ENCODE measurements at places on chromosomes 3 and 15.

DNA sequence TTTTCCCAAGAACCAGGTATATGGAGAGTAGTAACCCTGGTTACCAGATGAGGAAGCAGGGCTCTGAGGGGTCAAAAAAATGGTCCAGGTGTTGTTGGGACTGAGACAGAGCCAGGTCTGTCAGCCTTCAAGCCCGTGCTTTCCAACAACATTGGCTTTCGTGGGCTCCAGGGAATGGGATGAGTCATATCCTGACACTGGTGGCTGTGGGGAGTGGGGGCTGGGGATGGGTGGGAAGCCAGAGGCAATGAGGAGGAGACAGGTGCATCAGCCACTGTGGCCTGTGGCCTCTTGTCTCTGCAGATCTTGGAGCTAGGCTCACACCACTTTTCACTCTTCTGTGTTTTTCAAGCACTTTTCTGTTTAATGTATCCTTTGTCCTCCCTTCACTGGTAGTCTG, 38.2 kb downstream of the CORO2B start:
- DNase-seq: no peak

DNA sequence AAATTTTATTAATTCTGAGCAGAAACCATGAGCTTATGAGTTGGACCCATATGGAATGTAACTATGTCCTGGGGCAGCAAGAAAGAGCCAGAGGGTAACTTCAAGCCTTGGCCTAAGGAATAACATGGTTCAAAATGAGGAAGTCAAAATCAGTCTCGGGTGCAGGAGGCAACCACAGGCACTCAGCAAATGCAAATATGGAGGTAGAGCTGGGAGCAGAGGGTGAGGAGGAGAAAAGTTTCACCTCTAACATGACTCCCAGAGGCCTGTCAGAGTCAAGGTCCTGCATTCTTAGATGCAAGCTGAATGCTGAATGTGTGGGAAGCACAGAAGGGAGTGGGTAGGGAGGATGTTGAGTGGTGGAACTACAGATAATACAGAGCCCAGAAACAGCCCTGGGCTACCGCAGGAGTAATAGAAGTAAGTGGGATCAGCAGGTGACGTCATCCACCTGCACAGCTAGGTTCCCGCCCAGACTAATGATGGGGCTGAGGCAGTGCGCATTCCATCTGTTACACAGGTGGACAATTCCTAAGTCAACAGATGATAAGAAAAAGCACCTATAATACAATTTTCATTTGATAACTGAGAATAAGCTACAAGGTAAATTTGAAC, 279.8 kb upstream of the ARRDC4 start:
- DNase-seq: no peak

DNA sequence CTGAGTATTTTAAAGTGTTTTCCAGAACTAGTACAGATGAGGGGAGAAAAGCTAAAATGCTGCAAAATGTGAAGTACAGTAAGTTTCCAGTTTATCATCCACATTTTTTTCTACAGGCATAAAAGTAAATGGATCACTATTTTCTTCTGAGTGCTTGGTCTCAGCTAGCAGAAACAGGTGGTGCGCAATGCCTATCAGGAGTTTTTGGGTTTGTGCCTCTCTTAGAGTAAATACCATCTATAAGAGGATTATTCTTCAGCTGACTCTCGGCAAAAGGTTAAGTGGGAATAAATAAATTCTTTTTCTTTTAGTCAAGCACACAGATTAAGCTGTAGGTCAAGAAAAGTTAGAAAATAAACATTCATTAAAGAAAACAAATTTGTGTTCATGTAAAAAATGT, 1027.7 kb downstream of the PLOD2 start:
- no peak for DNase-seq

- no peak for DNase-seq
Measured at GRCh38 chr3:182524711-182525401, 268.4 kb upstream of the ATP11B start.

DNA sequence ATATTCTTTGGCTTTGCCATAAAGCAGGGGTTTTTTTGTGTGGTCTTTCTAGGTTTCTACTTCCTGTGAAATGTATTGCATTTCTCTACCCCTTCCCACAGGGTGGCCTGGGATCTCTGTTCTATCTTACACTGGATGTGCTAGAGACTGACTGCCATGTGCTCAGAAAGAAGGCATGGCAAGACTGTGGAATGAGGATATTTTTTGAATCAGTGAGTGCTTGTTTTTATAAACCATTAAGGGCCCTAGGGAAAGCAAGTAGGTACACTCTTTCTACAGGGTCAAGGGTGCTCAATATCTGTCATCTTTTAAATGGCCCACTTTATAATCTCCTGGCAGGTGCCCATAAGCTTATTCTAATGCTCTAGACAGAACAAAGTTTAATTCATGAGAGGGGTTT, 730 bp downstream of the FETUB start:
- DNase-seq: peak; percentile 14

GRCh38 chr15:44066211-44066827, 128.8 kb downstream of the FRMD5 start:
- DNase-seq: peak; percentile 29

GRCh38 chr3:73521734-73522336, 102.9 kb downstream of the PDZRN3 start:
- no peak for DNase-seq

- no peak for DNase-seq
Measured at GRCh38 chr3:12983319-12983718, 89.9 kb downstream of the IQSEC1 start.

- no peak for DNase-seq
Measured at GRCh38 chr3:71387586-71387985, 195.9 kb downstream of the FOXP1 start.

DNA sequence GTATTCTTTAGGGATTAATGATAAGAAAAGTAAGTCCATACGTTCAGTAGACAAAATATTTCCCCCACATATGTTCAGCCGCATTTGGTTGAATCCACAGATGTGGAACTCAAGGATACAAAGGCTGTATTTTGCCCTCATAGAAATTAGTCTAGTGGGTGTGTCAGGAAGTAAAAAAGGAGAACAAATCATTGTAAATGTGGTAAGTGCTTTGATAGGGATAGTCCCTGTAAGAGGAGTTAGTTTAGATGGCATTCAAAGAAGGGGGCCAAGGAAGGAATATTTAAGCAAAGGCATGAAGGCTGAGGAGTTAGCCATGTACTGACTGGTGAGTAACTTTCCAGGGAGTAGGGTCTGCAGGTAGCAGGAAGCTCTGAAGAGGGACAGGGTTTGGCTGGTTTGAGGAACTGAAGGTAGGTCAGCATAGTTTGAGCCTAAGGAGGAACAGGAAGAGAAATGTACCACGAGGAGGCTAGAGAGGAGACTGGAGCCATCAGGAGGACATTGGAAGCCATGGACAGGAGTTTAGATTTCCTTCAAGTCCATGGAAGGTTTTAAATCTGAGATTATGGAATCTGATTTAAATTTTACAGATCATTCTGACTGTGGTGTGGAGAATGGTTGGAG, 98.8 kb downstream of the MME start:
- DNase-seq: no peak

DNA sequence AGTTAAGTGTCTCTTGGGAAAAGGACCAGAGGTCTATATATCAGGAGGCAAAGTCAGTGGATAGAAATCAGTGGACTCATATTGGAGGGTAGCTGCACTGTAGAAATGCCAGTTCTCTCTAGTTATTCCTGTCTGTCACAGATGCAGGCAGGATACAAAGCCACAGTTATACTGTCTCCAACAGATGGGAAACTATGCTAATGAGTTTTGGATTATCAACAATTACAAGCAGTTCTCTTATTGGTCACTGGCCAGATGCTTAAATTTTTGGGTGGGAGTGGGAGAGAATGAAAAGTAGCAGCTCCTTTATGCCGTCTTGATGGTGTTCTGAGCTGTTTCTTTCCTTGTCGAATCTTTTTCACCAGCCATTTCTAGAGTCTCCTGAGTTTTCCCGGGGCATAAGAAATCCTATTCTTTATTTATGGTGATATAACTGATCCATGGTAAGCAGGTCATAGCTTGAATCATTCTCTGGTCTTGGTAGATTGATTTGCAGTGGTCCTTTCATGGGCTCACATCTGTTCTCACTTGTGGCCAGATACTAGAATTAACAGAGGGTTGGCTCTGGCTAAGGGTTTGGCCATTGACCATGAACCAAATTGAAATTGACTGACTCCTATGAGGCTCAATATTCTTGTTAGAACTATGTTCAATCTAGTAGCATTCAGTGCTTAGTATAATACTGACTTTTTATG, 44.6 kb upstream of the RBMS3 start:
- DNase-seq: no peak

DNA sequence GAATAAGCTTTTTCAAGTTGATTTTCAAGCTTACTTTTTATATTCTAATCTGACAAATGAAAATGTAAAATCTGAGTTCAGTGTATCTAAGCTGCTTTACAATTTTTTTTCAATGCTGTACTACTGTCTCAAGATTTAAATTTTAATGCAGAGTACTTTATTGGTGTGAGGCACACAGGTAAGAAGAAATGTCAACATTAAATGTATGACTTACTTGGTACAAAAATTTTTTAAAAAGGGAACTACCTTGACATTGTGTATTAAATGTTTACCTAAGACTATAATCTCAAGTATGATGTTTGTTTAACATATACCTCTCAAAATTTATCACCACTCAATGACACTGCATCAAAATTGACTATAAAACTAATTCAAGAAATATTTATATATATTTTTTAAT, 62.7 kb downstream of the NECTIN3 start:
- no peak for DNase-seq

GRCh38 chr3:50607271-50608091, 4.1 kb downstream of the CISH start:
- no peak for DNase-seq

DNA sequence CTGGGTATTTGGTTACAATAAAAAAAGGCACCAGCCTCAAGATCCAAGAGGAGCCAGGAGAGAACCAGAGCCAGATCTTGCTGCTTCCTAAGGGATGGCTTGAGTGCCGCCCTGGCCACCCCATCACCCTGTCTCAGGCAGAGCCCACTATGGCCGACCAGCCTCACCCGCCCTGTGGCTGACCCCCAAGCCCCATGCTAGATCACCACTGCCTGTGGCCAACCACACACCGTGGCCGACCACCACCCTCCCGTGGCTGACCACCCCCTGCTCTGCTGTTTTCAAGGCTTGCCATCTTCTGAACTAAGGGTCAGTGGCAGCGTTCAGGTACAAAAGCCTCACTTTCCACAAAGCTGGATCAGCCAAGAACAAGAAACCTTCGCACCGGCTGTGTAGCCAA, 12.0 kb downstream of the CSPG5 start:
- DNase-seq: no peak

GRCh38 chr15:100141311-100142001, 200.3 kb downstream of the ADAMTS17 start:
- no peak for DNase-seq
